ENCODE measurements at places on chromosomes 7 and 10. TPM values are rescaled to one million over a fixed set of nuclear protein-coding genes. Genes with fewer than 3 reads are reported as not detected.

Gene AKR1C4
- not detected for total RNA-seq

Gene CAV1
- total RNA-seq = 219 TPM

Gene FANK1
- total RNA-seq = 4.9 TPM

Gene FBH1
- total RNA-seq = 79.0 TPM

Gene FZD1
- total RNA-seq = 6.4 TPM

Gene SRRM3
- 18.5 TPM for total RNA-seq

Gene DPYSL4
- total RNA-seq = 18.4 TPM

Gene CRHR2
- total RNA-seq = not detected

Gene SLC26A3
- not detected for total RNA-seq

Gene ENO4
- 0.22 TPM for total RNA-seq

Gene RADIL
- total RNA-seq = 5.1 TPM
